ENCODE measurements at places on chromosomes 3 and 15. TPM values are rescaled to one million over a fixed set of nuclear protein-coding genes. Genes with fewer than 3 reads are reported as not detected.
A peak's percentile ranks its signal among the peaks of the same experiment; 100 is the strongest.

DNA sequence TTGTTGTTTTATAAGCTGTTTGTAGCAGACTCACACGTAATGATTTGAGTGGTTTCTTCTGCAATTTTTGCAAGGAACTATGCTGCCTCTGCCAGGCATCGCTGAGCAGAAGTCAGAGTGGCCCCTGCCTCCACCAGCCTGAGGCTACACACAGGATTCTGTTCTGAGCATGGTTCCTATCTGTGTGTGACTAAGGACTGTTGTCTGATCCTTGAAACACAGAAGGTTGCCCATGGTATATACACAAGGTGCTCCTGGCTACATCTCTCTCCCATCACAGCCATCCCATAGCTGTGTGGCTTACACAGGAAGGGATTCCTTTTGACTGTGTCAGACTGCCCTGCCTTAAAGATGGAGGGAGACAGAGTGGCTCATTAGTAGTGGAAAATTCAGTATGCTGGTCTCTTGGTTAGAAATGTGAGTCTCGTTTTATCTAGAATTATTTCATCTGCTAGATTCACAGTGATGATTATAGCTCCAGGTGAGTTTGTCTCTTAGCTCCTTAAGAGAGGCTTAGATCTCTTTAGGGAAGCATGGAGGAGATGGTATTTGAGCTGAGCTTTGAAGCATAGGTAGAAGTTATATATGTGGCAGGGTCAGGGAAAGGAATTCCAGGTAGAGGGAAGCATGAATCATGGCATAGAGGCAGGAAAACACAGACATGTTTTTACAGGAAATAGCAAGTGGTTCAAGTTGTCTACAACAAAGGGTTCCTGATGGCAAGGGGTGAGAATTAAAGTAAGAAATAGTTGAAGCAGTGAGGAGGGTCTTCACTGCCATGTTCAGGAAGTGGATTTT lies 37.5 kb downstream of the SNAPC5 start:
- peak overlapping the region; percentile 37 for H3K27ac ChIP-seq
- no peak for DNase-seq
- no peak overlapping the region for H3K4me3 ChIP-seq
- H3K36me3 ChIP-seq, result peaks cover 20% of the 10 kb centered on the region
- peaks cover 5% of the 10 kb centered on the region for H3K4me1 ChIP-seq

DNA sequence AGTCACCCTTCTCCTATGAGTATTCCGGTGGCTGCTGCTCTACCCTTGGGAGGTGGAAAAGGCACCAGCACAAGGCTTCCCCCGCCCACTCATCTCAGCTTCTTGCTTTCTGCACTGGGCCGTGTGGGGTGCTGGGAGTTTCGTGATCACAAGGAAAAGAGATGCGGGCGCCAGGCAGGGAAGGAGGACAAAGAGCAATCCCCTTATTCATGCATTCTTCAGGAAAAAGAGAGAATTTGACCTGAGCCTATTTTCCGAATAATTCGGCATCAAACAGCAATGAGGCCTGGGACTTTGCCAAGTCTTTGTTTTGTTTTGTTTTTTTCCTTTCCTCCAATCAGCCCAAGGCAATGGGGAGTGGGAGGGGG lies 102.2 kb upstream of the LPP start:
- H3K36me3 ChIP-seq, result no peaks in the 10 kb centered on the region
- peaks cover 10% of the 10 kb centered on the region for H3K4me1 ChIP-seq
- no peaks in the 10 kb centered on the region for H3K27me3 ChIP-seq
- DNase-seq, result no peak
- H3K27ac ChIP-seq, result no peak overlapping the region
- no peak overlapping the region for H3K4me3 ChIP-seq

The THPO gene
- polyA plus RNA-seq, result not detected

DNA sequence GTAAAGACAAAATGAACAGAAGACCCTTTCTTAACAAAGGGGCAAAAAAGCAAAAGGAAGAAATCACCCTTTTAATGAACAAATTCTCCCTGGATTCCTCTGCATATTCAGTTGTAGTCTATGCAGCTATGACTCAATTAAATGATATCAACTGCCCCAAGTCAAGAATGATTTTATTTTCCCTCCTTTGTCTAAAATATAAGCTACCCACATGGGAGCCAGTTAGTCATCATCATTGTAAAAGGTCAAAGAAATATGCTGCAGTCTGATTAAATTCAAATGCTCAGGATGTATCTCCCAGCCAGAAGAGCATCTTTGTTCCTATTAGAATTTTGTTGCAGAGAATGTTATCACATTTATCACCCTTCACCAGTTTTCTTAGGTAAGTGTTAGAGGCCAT lies 84.0 kb downstream of the SST start:
- H3K4me1 ChIP-seq, result no peaks in the 10 kb centered on the region
- H3K27me3 ChIP-seq, result no peaks in the 10 kb centered on the region
- no peak for DNase-seq
- no peak overlapping the region for H3K27ac ChIP-seq
- no peaks in the 10 kb centered on the region for H3K36me3 ChIP-seq

- H3K4me1 ChIP-seq, result no peaks in the 10 kb centered on the region
- H3K27ac ChIP-seq, result no peak overlapping the region
- no peaks in the 10 kb centered on the region for H3K27me3 ChIP-seq
These were observed 57.5 kb upstream of the CSPG4 start for GRCh38 chr15:75770131-75770530.

The MYLK gene
- 1.3 TPM for polyA plus RNA-seq

The FBN1 gene
- polyA plus RNA-seq, result not detected

DNA sequence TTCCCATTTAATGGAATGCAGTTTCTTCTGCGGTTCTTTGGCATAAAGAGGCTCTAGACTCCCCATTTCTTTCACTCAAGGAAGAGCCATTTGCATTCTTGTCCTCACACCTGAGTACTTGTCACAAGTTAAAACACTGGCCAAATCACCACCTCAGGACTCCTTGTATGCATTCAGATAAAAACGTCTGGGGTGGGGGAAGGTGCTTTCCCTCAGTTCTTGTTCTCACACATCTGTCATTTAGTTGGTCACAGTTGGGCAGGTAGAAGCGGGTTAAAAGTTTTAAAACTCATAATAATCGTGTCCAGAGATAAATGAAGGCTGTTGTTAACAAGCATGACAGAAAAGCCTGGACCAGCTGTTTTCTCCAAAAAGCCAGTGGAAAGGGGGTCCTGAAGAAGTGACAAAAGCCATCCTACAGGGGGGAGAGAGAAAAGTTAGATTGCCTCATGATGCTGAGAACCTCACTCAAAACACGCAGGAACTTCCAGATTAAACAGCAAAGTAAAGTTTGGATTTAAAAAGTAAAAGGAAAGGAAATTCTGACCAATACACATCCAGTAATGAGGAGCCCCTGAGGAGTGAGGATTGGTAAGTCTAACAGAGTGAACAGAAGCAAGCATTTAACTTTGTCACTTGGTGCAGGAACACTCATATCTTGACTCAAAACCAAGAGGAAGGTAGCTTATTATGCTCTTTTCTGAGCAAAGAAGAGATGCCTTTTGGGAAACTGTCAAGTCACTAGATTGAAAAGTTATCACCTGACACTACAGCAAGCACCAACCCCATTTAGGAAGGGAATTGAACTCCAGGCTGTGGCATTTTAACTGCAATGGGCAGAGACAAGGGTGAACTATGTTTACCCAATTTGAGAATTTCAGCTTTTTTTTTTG lies 2.8 kb downstream of the BCL2L10 start:
- H3K27ac ChIP-seq, result no peak overlapping the region
- peaks cover 5% of the 10 kb centered on the region for H3K4me1 ChIP-seq
- peaks cover 14% of the 10 kb centered on the region for H3K27me3 ChIP-seq
- no peak for DNase-seq
- H3K36me3 ChIP-seq, result no peaks in the 10 kb centered on the region

- DNase-seq, result no peak
- no peaks in the 10 kb centered on the region for H3K4me1 ChIP-seq
- no peak overlapping the region for H3K27ac ChIP-seq
- no peaks in the 10 kb centered on the region for H3K36me3 ChIP-seq
- H3K4me3 ChIP-seq, result no peak overlapping the region
- H3K27me3 ChIP-seq, result no peaks in the 10 kb centered on the region
These were observed 134.7 kb downstream of the NR2E3 start for GRCh38 chr15:71945012-71945411.

The CA12 gene
- polyA plus RNA-seq, result not detected

GRCh38 chr15:37995461-37996347 lies 61.3 kb downstream of the TMCO5A start:
- H3K27ac ChIP-seq, result no peak overlapping the region
- no peaks in the 10 kb centered on the region for H3K36me3 ChIP-seq
- DNase-seq, result peak; percentile 9
- H3K4me3 ChIP-seq, result no peak overlapping the region

- no peaks in the 10 kb centered on the region for H3K36me3 ChIP-seq
- DNase-seq, result no peak
- no peak overlapping the region for H3K27ac ChIP-seq
- H3K27me3 ChIP-seq, result peaks cover 2% of the 10 kb centered on the region
These were observed 1.1 kb downstream of the STAC start for GRCh38 chr3:36381311-36381956.

The FRMD5 gene
- polyA plus RNA-seq, result not detected

DNA sequence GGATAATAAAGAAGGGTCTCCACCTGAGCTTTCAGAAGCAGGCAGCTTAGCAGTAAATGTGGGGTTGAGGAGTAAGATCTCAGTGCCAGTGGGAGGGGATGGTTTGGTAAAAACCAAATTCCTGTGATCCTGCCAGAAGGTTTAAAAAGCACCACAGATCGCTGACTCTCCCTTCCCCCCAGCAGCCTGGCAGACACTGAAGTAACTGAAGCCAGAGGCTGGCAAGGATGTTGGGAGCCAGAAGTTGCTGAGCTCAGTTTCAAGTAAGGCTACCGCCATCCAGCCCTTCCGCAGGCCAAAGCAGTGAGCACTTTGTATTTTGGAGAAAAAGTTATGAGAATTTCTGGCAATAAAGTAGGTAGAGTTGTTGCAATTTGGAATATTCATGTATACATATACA lies 246.4 kb downstream of the ZNF621 start:
- H3K4me3 ChIP-seq, result no peak overlapping the region
- no peaks in the 10 kb centered on the region for H3K36me3 ChIP-seq
- H3K27me3 ChIP-seq, result no peaks in the 10 kb centered on the region
- no peak for DNase-seq

- H3K27me3 ChIP-seq, result no peaks in the 10 kb centered on the region
- no peak for DNase-seq
- no peaks in the 10 kb centered on the region for H3K4me1 ChIP-seq
These were observed 66.2 kb downstream of the ABCC5 start for GRCh38 chr3:183951459-183951858.

GRCh38 chr3:190024912-190025311 lies 95.8 kb downstream of the P3H2 start:
- DNase-seq, result no peak
- no peaks in the 10 kb centered on the region for H3K4me1 ChIP-seq

DNA sequence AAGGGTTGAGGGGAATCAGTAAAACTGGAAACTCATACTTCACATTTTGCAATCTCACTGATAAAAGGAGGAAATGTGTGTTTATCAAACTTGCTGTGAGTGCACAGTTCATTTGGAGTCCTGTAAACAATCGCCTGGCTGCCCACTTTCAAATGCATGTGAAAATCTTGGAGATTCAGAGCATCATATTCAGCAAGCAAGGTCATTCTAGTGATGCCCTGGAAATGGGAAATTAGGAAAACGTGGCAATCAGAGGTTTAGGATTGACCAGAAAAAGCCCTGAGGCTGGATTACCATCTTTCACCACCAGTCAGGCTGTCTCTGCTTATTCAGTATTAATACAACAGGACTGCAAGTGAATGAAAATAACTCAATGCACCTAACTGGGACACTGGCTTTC lies 23.9 kb downstream of the DPH6 start:
- H3K27ac ChIP-seq, result no peak overlapping the region
- no peak for DNase-seq
- H3K4me1 ChIP-seq, result no peaks in the 10 kb centered on the region
- H3K36me3 ChIP-seq, result no peaks in the 10 kb centered on the region

GRCh38 chr15:50260969-50261496 lies 4.5 kb downstream of the HDC start:
- no peaks in the 10 kb centered on the region for H3K36me3 ChIP-seq
- peaks cover 30% of the 10 kb centered on the region for H3K4me1 ChIP-seq
- H3K27ac ChIP-seq, result no peak overlapping the region

The PAK6 gene
- polyA plus RNA-seq, result not detected

Data from CD14-positive monocyte (primary cell).